Type B pancreatic cell (in vitro differentiated cells): ENCODE measurements at places on chromosomes 4 and X. TPM values are rescaled to one million over a fixed set of nuclear protein-coding genes. Genes with fewer than 3 reads are reported as not detected.

- no peak for DNase-seq
Observed at GRCh38 chr4:6391186-6391851, 81.1 kb downstream of the PPP2R2C start.

DNA sequence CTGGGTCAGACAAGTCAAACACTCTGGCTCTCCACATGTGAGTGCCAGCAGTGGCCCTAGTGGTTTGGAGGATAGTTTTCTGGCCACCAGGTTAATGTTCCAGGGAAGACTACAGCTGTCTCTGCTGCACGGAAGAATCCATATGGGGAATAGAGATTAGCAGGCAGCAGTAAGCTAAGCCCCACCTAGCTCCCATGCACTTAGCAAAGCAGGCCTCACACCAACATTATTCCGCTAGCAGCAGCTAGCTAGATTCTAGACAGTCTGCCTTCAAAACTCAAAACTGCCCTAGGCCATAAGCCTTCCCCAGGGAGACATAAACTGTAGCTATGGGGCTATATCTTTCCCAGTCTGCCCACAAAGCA lies 203.4 kb downstream of the CHIC1 start:
- no peak for DNase-seq

DNA sequence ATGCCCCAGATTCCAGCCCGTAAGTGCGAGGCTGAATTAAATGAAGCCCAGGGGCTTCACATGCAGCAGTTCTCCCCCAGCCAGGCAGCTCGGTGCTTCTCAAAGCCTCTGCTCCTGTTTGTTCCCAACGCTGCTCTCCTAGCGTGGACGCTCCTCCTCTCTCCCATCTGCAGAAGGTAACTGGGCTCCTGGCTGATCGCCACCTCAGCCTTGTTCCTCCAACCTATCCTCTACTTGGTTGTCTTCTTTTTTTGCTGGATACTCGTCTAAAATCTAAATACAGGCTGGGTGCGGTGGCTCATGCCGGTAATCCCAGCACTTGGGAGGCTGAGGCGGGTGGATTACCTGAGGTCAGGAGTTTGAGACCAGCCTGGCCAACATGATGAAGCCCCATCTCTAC lies 70.3 kb downstream of the NSUN7 start:
- no peak for DNase-seq

The BTK gene
- total RNA-seq, result 0.34 and 0.38 TPM in 2 replicates

DNA sequence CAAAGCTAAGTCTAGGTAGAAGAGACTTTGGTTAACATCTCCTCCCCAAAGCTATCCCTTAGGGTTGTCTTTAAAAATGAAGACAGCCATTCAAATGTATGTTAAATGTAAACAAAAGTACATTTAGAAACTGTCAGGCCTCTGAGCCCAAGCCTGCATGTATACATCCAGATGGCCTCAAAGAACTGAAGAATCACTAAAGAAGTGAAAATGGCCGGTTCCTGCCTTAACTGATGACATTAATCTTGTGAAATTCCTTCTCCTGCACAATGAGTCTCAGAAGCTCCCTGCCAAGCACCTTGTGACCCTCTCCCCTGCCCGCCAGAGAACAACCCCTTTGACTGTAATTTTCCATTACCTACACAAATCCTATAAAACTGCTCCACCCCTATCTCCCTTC lies 377.9 kb downstream of the FAM133A start:
- DNase-seq, result no peak

GRCh38 chrX:121179972-121180371 lies 132.6 kb downstream of the GLUD2 start:
- no peak for DNase-seq

The WFS1 gene
- total RNA-seq, result 41.1 and 48.7 TPM in 2 replicates

The GLRA3 gene
- 0.60 and 0.64 TPM in 2 replicates for total RNA-seq

DNA sequence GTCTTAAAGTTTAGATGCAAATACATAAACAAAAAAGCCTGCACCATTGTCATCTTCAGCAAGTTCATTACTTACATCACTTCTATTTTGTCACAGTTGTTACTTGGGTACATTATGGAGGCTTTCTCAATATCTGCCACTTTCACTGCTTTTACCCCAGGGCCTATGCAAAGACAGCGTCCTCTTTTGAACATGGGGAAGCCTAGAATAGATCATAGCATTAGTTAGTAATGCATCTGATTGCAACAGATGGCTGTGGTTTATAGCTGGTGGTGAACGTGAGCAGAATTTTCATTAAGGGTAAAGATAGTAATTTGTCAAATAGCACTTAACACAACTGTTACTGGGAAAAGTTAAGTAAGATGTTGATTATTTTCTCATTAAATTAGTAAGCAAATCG lies 729 bp downstream of the CXCL11 start:
- no peak for DNase-seq
